ENCODE measurements at places on chromosomes 4 and X.

DNA sequence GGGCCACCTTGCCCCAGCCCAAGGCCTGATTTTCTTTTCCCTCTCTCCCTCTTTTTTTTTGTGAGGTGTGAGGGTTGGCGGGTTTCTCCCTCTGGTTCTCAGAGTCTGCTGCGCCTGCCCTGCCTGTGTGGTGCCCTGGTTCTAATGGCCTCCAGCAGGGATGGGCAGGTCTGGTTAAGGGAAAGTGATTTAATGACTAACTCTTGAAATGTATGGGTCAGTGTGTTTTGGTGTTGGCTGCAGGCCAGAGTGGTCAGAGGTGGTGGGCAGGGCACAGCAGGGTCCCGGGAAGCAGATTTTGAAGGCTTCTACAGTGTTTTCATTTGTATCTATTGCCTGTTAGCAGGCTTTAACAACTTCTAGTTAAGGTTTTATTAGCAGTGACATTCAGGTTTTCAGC lies 39.0 kb downstream of the JADE1 start:
- DNase-seq: peak; percentile 14

DNA sequence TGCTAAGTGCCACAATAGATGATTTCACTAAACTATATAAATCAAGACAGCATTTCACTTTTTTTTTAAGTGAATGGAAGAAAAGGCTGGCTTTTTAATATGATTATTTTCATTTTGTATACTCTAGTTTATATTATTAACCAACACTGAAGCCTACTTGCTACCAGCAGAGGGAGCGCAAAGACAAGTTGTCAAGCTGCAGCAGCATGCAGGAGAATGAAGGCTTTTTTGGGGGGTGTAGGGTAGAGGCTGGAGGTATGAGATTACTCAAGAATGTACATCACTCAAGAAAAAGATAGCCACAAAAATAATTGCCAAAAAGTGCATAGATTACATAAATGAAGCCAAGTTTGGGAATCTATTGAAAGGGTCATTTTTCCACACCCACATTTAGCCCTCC lies 519.5 kb downstream of the FGF13 start:
- no peak for DNase-seq

- no peak for DNase-seq
These were observed 106.2 kb downstream of the RS1 start for GRCh38 chrX:18565727-18566126.

GRCh38 chr4:20544645-20545044 lies 155.6 kb upstream of the PACRGL start:
- peak; percentile 26 for DNase-seq

DNA sequence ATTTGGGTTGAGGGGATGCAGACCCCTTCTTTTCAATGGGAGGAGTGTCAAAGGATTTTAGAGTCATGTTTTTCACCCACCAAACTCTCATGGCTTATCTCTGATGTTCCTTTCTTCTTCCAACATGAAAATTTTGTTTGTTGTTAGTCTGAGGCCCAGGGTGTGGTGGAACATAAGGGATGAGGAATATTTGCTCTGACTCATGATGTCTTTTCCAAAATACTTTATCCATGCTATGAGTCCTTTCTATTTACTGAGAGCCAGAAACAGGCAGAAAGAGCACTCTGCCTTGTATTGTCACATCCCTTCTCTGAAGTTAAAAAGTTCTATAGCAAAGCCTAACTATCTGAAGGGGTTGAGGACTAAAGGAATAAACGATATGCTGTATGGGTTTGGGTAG lies 61.6 kb upstream of the GYPA start:
- DNase-seq: no peak

DNA sequence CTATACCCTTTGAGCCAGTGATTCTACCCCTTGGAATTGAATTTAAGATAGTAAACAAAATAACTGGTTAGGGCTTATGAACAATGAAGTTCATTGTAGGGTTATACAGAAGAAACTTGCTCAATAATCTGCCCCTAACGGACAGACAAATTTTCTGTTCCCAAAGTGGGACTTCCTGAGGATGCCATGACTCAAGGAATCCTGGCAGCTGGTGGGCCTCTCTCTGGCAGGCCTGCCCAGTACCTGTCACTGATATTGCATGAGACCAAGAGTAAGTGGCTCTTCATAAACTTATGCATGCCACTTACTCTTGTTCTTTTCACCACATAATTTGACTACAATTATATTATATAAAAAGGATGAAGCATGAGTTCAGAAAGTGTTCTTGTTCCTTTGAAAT lies 41.5 kb downstream of the GPRIN3 start:
- DNase-seq: no peak

DNA sequence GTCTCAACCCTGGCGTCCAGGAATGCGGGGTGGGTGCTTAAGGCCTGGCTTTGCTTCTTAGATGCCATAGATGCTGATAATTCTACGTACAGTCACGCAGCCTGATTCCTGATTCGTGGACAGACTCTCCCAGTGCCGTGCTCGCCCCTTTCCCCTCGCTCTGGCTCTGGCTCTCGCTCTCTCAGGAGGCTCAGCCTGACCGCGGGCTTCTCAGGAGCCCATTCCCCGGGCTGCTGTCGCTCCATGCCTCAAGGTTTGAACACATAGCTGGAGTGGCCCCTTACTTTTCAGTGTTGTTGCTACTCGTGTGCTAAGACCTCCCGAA lies 59.2 kb upstream of the ZC4H2 start:
- no peak for DNase-seq

DNA sequence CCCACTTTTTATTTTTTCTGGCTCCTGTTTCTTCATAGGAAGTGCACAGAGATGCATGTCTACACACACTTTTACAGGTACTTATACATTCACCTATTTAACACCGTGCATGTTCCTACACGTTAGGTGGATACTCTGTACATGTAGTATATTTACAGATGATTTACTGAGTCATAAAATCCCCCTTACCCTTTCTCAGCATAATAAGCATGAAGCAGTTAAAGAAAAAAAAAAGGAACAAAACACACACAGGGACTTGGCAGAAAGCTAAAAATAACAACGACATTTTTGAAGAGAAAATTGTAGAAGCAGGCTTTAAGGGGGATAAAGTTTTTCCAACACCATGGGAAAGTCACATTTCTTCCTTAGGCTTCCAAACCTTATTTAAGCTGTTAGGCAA lies 96.4 kb upstream of the IQCM start:
- DNase-seq: no peak

DNA sequence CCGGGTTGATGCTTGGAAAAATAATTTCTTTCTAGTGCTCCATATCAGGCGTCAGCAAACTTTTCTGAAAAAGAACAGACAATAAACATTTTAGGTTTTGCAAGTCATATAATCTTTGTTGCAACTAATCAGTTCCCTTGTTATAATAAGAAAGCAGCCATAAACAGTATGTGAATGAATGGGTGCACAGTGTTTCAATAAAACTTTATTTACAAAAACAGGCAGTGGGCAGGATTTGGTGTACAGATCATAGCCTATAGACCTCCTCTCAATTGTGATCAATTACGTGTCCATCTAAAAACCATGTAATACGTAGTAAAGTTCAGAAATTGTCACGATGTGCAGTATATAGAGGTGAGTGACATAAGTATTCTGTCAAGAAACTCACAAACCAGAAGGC lies 143.4 kb downstream of the AREG start:
- DNase-seq: no peak

GRCh38 chr4:114659386-114660008 lies 60.9 kb downstream of the UGT8 start:
- DNase-seq: peak; percentile 45

DNA sequence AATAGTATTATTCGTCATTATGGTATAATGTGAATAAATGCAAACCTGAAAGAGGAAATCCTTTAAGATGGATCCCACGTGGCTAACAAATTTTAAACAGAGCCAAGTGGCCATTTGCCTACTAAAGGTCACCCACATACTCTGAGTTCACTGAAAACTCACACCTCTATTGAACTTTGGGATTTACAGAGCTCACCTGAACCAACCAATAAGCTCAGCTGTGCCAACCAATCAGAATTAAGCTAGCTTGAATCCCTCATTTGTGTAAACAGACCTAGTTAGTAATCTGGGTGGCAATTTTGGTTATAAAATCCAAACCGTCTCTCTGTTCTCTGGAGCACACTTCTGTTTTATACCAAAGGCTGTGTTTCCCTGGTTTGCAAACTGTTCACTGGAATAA lies 5.4 kb upstream of the NUDT9 start:
- DNase-seq: no peak

- no peak for DNase-seq
These were observed 3.7 kb downstream of the GPRIN3 start for GRCh38 chr4:89303814-89304388.

DNA sequence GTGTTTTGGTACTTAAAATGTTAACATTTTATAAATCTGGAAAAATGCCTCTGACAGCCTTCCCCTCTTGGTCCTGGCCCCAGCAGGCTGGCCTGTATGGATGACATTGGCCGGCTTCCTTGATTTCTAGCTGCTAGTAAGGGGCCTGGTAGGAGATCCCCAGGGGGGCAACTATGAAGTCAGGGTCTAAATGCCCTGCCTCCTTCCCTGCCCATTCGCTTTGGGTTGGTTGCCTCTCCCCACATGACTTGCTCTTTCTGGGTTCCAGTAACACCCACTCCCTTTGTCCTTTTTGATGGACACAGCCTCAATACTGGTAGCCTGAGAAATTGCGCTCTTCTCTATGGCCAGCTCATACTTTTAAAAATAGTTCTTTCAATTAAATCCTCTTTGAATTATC lies 78.0 kb upstream of the MAD2L1 start:
- DNase-seq: no peak

- no peak for DNase-seq
These were observed 258.4 kb downstream of the PPARGC1A start for GRCh38 chr4:23631255-23631950.

- DNase-seq: no peak
These were observed 961.7 kb downstream of the RPA4 start for GRCh38 chrX:97845451-97845850.

DNA sequence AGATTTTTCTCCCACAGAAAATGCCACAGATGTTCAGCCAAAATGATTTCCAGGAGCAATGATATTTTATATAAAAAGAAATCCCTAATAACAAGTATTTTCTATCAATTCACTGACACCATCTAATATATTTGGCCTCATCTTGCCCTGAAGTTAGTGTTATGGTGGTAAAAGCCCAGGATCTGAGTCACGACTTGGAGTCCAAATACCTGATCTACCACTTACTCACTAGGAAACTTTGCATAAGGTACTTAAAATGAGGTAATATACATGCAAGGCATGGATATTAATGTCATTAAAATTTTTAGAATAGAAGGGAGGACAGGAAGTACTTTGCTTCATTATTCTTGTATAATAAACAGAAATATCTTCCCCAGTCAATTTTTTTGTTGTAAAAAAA lies 16.3 kb downstream of the PPP3CA start:
- DNase-seq: no peak

DNA sequence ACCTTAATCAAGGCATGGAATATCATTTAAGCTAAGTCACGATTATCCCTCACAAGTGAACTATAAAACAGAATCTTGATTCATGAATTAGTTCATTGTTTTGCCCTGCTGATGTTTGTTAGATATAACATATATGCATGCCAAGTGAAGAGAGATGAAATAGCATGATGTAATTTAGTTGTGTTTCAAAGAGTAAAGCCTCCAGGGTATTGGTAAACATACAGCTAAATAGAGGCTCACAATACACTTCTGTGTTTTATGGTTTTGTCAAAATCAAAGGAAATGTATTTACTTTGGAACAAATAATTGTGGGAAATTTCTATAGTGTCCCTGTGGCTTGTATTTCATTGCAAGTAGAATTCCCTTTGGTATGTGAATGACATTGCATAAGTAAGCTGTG lies 69.0 kb upstream of the LEF1 start:
- DNase-seq: no peak

DNA sequence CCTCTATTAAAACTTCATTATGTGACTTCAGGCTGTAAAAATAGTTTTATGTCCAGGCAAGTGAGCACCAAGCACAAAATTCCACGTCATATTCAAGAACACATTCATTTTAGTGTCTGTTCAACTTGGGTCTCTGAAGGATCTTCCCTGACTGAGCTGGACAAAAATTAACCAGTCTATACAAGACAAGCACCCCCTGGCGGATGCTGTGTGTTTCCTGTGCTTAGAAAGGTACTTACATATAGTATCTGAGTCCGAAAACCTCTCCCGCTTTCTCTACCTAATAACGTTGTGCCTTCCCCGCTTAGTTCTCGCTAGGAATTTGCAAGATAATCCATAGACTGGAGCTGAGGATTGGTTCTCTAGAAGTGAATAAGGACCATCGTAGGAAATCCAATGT lies 2214.5 kb upstream of the TENM3 start:
- no peak for DNase-seq

- DNase-seq: no peak
These were observed 454.9 kb downstream of the CCSER1 start for GRCh38 chr4:90582087-90582486.

DNA sequence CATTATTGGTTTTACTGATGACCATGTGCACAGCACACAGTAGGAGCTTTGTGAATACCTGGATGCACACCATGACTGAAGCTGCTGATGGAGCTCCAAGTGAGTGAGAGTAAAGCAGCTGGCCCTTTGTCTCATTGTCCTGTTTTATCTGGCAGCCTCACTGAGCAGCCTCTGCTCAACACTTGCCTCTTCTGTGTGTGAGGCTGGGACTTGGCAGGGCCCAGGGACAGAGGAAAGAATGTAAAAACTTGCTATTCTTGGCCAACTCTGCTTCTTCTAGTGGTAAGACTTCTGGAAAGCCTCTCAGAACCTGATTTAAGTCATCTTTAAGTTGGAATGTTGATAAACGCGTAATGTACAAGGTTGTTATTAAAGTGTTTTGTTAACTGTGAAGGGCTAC lies 61.4 kb downstream of the BEX1 start:
- DNase-seq: no peak

DNA sequence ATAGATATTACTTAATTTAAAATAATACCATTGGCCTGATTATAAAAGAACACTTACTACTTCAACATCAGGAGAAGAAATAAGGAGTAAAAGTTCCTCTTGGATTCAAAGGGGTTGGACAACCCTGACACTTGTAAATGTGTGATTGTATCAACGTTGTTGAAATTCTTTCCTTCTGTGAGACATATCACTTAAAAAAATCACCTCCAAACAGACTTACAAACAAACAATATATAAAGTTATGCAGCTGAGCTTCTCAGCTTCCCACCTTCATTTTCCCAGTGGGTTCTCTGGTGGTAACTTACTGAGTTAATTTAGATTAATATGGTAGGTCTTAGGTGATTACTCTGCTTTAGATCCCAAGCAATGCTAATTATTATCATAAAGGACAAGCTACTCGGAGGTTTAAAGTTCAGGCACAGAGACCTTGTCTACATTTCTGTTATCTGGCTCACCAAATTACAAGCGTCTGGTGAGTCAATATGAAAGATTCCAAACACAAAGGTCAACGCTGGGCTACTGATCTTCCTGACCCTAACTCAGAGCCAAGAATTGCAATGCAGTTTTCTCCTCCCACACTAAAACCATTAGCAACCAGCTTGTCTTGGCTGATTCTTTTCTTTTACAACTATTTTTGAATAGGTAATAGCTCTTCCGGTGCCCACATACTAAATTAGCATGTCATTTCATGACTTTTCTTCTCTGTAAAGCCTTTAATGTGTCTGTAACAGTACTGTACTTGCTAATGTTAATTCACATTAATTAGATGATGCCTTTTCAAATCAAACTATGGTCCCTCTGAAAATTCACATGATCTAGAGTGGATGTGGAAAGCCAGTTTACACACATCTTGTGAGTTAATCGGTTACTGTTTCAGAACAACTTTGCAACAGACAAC lies 157.6 kb downstream of the RASL11B start:
- DNase-seq: peak; percentile 55

- DNase-seq: peak; percentile 31
These were observed at the start of gene INPP4B for GRCh38 chr4:142846108-142846728. INPP4B (minus strand) TSS chr4:142846301.

Data from Caki2 (cell line).